ENCODE measurements at places on chromosomes 5 and 9.

DNA sequence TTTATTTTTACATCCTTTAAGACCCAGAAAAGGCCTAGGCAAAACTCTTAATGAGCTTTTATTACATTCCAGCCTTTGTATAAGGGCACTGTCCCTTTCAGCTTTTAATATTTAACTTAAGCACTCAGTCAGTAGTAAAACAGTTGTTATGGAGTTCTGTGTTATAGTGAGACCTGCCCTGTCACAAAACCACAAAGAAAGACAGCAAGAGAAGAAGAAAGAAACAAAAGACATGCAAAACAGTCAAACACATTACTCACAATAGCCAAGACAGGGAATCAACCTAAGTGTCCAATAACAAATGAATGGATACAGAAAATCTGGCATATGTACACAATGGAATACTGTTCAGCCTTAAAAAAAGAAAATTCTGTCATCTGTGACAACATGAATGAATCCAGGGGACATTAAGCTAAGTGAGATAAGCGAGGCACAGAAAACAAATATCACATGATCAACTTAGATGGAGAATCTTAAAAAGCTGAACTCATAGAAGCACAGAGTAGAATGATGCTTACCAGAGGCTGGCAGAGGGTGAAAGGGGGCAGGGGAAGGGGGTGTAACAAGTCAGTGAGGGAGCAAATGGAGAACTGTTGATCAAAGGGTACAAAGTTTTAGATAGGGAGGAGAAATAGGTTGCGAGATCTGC lies 63.8 kb upstream of the CCNG1 start:
- no peak for DNase-seq

- no peak for DNase-seq
Measured at GRCh38 chr9:123872710-123873109, 57.2 kb downstream of the DENND1A start.

DNA sequence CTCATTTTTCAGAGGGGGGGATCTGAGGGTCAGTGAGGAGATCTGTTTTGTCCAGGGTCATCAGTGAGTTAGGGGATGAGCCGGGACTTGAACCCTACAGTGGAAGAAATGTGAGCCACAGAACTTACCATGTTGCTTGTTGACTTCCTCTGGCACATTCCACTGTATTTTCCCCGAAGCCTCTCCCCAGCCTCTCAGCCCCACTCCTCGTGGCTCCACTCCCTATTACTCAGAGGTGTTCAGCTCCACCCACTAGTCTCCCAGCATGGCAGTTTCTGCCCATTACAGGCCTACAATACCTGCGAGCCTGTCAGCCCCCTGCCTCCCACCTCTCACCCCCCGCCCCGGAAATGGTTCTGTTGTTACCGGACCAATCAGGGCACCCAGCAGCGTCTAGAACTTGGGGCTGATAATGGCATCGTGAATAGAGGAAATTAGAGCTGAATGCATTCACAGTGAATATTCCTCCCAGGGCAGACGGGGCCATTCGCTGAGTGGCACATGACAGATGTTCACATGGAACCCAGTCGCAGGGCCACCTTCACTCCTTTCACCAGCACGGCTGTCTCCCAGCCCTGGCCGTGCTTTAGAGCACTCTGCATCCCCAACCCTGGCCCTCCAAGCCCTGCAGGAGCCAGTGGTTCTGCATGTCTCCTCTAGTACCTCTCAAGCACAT lies 81.6 kb downstream of the KCNIP1 start:
- DNase-seq, result no peak

GRCh38 chr5:64958757-64959391 lies 190.1 kb downstream of the CWC27 start:
- no peak for DNase-seq

- no peak for DNase-seq
Measured at GRCh38 chr5:43121913-43122484, 1.3 kb downstream of the ZNF131 start.

DNA sequence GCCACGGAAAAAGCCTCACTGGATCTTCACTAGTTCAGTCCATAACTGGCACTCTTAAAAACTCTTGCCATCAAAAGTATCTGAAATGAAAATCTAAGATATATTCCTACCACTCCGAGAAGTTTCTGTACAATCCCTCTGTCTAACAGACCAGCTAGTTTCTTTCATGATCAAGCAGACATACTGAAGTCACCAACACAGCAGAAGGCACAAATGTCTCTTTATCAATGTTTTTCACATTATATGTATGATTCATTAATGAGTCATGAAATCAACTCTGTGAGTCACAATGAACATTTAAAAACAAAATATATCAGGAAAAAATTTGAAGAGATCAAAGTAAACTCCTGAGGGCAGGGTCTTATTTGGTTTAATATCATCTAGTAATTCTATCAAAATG lies 50.8 kb downstream of the F2R start:
- DNase-seq, result no peak

GRCh38 chr5:177389241-177390169 lies 5.3 kb downstream of the SLC34A1 start:
- DNase-seq, result no peak

DNA sequence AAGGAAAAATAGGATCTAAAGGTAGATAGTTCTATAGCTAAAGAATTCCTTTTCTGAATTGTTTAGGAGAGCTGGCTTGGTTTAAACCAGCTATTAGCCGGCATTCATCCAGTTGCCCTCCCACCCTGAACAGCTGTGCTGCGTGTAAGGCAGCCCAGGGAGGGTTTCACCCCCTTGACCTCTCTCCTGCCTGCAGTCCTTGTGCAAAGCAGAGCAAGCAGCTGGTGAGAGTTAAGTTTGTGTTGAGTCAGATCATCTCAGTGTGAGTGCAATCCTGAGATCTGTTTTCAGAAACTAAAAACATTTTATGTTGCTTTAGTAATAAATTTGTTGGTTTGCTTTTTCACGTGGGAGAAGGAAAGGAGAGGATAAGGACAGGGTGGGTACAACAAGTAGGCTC lies 13.0 kb downstream of the SLC25A25 start:
- no peak for DNase-seq

DNA sequence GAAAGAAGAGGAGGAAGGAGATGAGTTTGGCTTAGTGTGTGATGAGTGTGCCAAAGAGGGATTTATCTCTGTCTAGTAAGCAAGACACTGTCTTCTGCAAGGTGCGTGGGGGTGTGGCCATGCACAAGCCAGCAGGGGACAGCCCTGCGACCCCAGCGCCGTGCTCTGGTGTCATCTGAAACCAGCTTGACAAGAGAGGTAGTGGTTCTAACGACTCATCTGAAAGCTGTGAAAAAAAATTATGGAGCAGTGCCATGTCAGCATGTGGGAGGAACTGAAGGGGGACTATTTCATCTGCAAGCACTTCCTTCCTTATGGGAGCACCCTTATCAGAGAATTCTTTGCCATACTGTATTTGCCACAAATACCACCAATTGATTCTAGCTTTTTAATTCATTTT lies 398.6 kb downstream of the PSAT1 start:
- peak; percentile 72 for DNase-seq

- no peak for DNase-seq
Measured at GRCh38 chr9:98263080-98263479, 7.6 kb upstream of the TBC1D2 start.

DNA sequence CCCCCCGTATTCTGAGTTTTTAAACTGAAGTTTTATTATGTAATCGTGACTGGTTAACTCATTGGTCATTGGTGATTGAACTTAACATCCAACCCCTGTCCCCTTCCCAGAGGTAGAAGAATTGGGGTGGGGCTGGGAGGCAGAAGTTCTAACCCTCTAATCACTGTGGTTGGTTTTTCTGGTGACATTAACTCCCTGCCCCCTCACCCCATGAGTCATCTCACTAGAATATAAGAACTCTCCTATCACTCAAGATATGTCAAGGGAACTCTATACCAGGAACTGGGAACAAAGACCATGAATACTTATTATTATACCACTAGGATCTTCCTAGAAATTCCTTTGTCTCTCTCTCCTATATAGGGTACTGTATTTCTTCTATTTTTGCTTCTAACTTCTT lies 52.3 kb upstream of the CAVIN4 start:
- no peak for DNase-seq

DNA sequence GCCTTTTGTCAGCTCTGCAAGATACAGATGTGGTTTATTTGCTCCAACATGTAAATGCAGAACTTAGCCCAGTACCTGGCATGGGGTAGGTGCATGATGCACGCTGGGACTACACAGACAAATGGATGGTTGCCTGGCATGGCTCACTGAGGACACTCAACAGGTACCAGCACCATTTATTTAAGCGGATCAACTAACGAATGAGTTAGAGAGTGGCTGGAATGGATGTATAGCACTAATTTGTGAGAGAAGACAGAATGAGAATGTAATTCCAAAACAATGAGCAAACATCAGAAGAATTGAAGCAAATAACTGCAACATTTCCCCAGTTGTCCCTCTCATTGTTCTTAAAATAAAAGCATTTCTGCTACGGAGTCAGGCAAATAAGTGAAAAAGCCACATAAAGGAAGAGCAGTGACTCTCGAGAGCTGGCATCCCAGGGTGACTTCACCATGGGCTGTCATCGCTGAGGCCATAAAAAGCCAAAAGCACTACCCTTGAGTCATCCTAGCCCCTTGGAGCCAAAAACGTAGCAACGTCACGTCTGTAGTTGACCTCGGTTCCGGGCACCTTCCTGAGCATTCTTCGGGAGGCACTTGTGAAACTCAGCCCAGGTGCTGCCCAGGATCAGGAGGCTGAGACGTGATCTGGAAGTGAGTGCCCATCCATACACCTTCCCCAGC lies 290.3 kb downstream of the NSG2 start:
- DNase-seq, result no peak
